ENCODE measurements at places on chromosomes 5 and 9.

GRCh38 chr5:177507165-177507564, 2.5 kb downstream of the DOK3 start:
- DNase-seq = no peak

DNA sequence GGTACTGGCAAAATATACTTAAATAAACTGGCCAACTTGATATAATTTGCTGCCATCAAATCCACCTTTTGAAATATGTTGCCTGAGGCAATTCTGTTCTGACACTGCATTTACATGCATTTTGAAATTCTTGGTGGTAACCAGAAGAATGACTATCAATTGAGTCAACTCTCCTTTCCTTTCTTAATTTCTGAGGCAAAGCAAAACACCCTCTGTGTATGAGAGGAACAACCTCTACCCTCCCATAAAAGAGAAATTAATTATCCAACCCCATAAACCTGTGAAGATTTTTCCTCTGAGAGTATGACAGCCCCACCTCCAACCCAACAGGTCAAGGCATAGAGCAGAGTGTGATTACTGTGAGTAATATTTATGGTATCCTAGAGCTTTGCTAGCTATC, 286.8 kb downstream of the NR2F1-AS1 start:
- DNase-seq = no peak

GRCh38 chr5:87102841-87103240, 164.8 kb upstream of the RASA1 start:
- DNase-seq = no peak

DNA sequence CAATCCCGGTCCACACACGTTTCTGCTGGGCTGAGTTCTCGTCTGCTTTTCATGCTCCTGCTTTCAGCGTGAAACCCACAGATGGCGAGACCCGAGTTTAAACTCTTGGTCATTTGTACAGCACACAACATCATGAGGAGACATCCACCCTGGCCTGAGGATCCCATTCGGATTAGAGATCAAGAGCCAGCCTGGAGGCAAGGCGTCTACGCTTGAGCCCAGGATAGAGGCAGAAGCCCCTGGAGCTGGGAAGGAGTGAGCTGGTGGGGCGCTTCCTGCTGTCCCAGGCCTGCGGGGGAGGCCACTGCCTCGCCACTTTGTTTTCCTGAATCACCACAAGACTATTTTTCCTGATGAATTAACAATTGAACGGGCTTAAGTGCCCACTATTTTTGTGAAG, 281.9 kb upstream of the IRX4 start:
- no peak for DNase-seq

DNA sequence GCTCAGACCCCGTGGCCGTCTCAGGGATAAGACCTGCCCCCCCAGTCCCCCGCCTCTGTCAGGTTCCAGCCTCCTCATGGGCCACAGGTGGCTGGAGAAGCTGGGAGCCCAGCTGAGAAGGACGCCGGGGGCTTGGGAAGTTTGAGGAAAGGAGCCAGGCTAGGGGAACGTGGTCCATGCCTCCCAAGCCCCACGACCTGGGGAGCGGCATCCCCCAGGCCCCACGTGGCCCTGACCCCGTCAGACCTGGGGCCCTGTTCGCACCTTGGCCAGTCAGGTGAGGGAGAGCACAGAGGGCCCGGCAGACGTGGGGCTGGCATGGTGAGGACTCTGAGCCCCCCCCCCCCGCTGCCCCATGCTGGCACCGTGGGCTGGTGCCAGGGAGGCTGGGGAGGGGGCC, 3.7 kb downstream of the GPSM1 start:
- DNase-seq = no peak
